Foreskin melanocyte (primary cell): ENCODE measurements at places on chromosomes 1 and 21.

DNA sequence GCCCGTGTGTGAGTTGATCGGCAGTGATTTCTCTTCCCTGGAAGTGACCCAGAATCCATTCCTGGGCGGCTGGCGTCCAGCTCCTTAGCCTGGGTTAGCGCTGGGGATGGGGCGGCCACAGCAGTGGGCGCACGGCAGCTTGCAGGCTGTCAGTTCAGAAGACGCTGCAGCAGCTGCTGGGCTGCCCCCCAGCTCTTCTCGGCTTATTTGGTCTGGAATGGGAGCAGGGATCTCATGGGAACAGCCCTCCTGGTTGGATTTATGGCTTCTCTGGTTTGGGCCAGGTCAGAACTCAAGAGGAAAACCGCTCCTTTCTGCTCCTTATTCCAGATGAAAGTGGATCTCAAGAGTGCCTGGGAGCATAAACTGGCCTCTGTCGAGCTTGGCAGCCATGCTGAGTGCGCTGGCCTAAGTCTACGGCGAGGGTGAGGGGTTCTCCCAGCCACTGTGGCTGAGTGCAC lies 148.2 kb downstream of the PRDM16 start:
- DNase-seq = no peak

DNA sequence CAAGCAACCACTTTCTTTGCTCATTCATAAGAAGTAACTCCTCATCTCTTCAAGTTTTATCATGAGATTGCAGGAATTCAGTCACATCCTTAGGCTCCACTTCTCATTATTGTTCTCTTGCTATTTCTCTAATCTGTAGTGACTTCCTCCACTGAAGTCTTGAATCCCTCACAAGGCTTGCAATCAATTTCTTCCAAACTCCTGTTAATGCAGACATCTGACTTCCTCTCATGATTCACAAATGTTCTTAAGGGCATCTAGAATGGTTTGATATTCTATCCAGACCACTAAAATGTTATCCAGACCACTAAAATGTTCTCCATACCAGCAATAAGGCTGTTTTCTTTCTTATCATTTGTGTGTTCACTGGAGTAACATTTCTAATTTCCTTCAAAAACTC lies 528.1 kb downstream of the DPYD start:
- DNase-seq = peak; percentile 43

DNA sequence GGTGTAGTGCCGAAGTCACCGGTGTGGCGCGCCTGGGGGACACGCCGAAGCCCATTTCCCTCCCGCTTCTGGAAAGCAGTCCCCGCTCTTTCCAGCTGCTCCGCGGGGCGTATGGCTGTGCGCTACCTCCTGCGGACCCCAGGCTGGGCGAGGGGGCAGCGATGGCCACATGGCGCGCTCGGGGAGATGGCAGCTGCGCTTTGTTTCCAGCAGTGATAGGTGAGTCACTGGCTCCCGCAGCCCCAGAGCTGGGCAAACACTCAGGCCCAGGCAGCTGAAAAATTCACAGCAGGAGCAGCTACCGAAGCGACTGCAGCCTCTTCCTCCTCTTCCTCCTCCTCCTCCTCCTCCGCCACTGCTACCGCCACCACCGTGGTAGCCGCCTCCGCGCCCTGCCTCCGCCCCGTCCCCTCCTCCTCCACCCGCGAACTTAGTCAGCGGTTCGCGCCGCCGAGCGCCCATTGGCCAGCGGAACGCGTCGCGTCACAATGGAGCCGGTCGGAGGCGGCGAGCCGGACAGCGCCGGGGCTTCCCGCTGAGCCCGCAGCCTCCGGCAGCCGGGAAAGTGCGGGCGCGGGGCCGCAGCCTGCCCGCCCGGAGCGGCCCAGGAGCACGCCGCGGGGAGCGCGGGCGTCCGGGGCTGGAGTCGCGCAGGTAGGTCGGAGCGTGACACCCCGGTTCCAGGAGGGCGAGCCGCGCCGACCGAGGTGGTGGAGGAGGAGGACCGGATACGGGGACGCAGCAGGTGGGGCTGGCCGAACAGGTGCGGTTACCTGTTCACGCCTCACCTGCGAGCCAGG lies at the start of gene LRRC8B:
TSS of gene LRRC8B (plus strand) at position 461 of the 800 bp plus-strand sequence. CDS start 57,822 bp downstream, outside the sequence.
- DNase-seq = peak; percentile 66

DNA sequence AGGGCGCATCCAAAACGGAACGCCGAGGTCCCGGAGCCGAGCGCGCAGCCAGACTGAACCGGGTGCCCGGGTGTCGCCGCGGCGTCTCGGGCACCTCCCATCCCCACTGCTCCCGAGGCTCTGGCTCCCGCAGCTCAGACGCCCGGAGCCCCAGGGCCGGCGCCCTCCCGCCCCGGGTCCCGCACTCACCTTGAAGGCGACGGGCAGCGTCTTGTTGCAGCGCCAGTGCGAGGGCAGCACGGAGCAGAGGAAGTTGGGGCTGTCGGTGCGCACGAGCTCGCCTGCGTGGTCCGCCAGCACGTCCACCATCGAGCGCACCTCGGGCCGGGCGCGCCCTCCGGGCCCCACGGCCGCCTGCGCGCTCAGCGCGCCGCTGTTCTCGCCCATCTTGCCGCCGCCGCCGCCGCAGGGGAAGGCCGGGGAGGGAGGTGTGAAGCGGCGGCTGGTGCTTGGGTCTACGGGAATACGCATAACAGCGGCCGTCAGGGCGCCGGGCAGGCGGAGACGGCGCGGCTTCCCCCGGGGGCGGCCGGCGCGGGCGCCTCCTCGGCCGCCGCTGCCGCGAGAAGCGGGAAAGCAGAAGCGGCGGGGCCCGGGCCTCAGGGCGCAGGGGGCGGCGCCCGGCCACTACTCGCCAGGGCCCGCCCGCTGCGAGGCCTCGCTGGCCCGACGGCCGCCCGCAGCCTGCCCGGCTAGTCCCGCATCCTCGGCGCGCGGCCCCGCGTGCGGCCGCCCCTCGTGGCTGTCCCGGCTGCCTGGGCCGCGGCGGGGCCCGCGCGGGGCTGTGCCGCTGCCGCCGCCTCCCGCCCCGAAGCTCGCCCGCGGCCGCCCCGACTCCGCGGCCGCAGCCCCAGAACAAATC lies 447 bp downstream of the RUNX3 start:
- peak; percentile 40 for DNase-seq

- DNase-seq = peak; percentile 62
Measured at GRCh38 chr1:42319128-42319851, 15.7 kb downstream of the FOXJ3 start.
